Endothelial cell of coronary artery (primary cell): ENCODE measurements at places on chromosomes 4 and X. TPM values are rescaled to one million over a fixed set of nuclear protein-coding genes. Genes with fewer than 3 reads are reported as not detected.

Gene TLR10
- total RNA-seq, result not detected in 2 replicates

Gene GUCY1B1
- total RNA-seq, result 0.81 and 2.2 TPM in 2 replicates

Gene CCKAR
- not detected in 2 replicates for total RNA-seq

Gene PHOX2B
- not detected in 2 replicates for total RNA-seq

Gene BTK
- total RNA-seq, result 0.09 TPM in 1 of 2 replicates, not detected in the other

Gene PF4V1
- total RNA-seq, result not detected in 2 replicates

Gene DMD
- total RNA-seq, result 7.0 and 10.4 TPM in 2 replicates

Gene MAGEA11
- total RNA-seq, result not detected in 2 replicates

Gene FATE1
- total RNA-seq, result not detected in 2 replicates

Gene UNC5C
- under 0.01 and 0.38 TPM in 2 replicates for total RNA-seq

Gene SOX3
- not detected in 2 replicates for total RNA-seq

Gene KCND1
- 0.18 and 0.47 TPM in 2 replicates for total RNA-seq

Gene NEUROG2
- total RNA-seq, result not detected in 2 replicates

Gene NAP1L3
- total RNA-seq, result 0.18 and 0.56 TPM in 2 replicates

Gene FOXP3
- not detected in 2 replicates for total RNA-seq

Gene CITED1
- 0.38 TPM in 1 of 2 replicates, not detected in the other for total RNA-seq

Gene DSPP
- total RNA-seq, result not detected in 2 replicates

Gene GLRA2
- not detected in 2 replicates for total RNA-seq

Gene UGT2B17
- total RNA-seq, result not detected in 2 replicates

Gene MAGEB10
- not detected in 2 replicates for total RNA-seq

Gene OTUD6A
- not detected in 2 replicates for total RNA-seq

Gene TRMT10A
- total RNA-seq, result 5.9 and 6.2 TPM in 2 replicates

Gene RAB41
- not detected in 2 replicates for total RNA-seq

Gene SMC1A
- total RNA-seq, result 14.4 and 17.3 TPM in 2 replicates

Gene ARHGAP24
- total RNA-seq, result 80.2 and 124 TPM in 2 replicates

Gene CT45A2
- not detected in 2 replicates for total RNA-seq

Gene SASH3
- not detected in 2 replicates for total RNA-seq

Gene EDA
- 0.81 and 2.4 TPM in 2 replicates for total RNA-seq

Gene GSX2
- total RNA-seq, result not detected in 2 replicates

Gene DLG3
- total RNA-seq, result 2.2 and 2.6 TPM in 2 replicates

Gene GATA1
- total RNA-seq, result not detected in 2 replicates

Gene INTU
- 2.5 and 5.2 TPM in 2 replicates for total RNA-seq

Gene GRPEL1
- total RNA-seq, result 62.5 and 64.5 TPM in 2 replicates

Gene CORIN
- total RNA-seq, result 0.09 and 1.9 TPM in 2 replicates

Gene SPANXA2
- not detected in 2 replicates for total RNA-seq

Gene TCP11X2
- not detected in 2 replicates for total RNA-seq

Gene PCDH19
- total RNA-seq, result 0.47 and 1.2 TPM in 2 replicates

Gene ARAP2
- total RNA-seq, result 0.27 and 0.56 TPM in 2 replicates

Gene LPAR4
- total RNA-seq, result 0.09 TPM in 1 of 2 replicates, not detected in the other

Gene SEC31A
- total RNA-seq, result 200 and 244 TPM in 2 replicates

Gene SYTL4
- total RNA-seq, result 14.2 and 17.2 TPM in 2 replicates

Gene HOPX
- 0.36 and 3.7 TPM in 2 replicates for total RNA-seq

Gene ESX1
- not detected in 2 replicates for total RNA-seq

Gene NAA11
- total RNA-seq, result not detected in 2 replicates

Gene HCCS
- 28.7 and 30.1 TPM in 2 replicates for total RNA-seq

Gene RGN
- total RNA-seq, result 0.27 and 0.66 TPM in 2 replicates

Gene STOX2
- total RNA-seq, result 0.09 and 0.38 TPM in 2 replicates
